MM.1S (cell line): ENCODE measurements at places on chromosomes 1 and 21.

DNA sequence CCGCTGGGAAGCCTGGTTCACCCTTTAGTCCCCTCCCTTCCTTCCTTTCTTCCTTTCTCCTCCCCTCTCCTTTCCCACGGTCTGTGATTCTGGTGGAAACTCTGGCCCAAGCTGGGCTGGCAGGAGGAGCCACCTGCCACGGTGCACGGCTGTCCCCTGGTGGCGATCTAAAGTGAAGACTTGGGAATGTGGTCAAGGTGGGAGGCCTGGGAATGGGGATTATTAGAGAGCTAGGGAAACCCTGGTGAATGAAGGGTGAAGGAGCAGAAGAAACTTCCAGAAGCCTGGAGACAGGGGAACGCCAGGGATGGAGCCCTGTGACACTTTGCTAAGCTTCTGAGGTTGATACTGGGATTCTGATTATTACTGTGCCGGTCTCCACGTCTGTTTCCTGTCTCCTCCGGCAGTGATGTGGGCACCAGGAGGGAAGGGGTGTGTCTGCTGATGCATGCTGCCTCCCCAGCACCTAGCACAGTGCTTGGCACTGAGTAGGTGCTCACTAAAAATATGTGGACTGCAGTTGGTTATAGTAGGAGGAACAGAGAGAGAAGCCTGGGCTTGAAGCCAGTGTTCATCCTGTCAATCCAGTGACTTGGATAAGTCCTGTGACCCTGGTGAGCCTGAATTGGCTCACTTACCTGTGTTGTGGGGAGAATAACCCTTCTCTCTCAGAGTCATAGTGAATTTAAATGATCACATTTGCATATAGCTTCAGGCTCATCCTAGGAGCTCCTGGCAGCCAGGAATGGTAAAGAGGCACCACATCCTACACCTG, 71.2 kb upstream of the NBPF3 start:
- DNase-seq: peak; percentile 50

GRCh38 chr1:81231729-81232038, 569.0 kb upstream of the ADGRL2 start:
- DNase-seq: no peak

- no peak for DNase-seq
Measured at GRCh38 chr1:211633524-211633846, 41.9 kb downstream of the NEK2 start.

GRCh38 chr1:15261155-15262002, 14.4 kb downstream of the FHAD1 start:
- DNase-seq: peak; percentile 30

GRCh38 chr1:109714661-109715372, 2.8 kb downstream of the GSTM5 start:
- DNase-seq: no peak

DNA sequence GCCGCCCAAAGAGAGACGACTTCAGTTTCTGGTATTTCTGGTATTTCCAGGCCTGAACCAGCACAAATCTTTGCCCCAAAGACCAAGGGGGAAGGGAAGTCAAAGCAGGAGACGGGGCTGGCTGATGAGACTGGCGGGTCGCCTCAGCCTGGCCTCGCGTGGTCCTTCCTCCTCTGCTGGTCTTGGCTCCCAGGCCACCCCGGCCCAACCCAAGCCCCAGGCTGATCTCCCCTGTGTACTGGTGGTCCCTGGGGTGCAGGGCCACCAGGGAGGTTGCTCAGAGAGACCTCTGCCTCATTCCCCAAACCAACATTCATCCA, 19.9 kb downstream of the WNT4 start:
- no peak for DNase-seq

DNA sequence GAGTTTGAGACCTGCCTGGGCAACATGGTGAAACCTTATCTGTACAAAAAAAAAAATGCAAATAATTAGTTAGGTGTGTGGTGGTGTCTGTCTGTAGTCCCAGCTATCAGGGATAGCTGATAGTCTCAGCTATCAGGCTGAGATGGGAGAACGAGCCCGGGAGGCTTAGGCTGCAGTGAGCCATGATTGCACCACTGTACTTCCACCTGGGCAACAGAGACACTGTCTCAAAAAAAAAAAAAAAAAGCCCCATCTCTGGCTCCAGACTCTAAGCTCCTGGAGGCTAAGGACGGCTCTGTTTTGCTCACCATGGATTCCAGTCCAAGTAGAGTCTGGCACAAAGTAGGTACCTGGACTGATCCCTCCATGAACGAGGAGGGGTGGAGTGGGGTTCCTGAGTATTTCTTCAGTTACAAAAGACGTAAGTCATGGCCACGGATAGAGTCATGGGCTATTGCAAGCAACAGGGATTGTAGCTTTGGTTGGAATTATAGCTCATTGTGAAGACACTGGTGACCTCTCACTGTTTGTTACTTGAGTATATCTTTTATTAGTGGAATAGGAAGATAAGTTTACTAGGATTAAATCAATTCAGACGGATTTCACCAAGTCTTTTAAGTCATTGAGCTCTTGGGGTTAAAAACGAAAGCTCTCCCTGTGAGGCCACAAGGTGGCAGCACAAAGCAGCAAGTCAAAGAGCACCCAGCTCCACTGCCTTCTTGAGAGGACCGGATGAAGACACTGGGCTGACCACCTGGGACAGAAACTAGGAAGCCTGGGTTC, 35.6 kb upstream of the TMEM61 start:
- peak; percentile 77 for DNase-seq

DNA sequence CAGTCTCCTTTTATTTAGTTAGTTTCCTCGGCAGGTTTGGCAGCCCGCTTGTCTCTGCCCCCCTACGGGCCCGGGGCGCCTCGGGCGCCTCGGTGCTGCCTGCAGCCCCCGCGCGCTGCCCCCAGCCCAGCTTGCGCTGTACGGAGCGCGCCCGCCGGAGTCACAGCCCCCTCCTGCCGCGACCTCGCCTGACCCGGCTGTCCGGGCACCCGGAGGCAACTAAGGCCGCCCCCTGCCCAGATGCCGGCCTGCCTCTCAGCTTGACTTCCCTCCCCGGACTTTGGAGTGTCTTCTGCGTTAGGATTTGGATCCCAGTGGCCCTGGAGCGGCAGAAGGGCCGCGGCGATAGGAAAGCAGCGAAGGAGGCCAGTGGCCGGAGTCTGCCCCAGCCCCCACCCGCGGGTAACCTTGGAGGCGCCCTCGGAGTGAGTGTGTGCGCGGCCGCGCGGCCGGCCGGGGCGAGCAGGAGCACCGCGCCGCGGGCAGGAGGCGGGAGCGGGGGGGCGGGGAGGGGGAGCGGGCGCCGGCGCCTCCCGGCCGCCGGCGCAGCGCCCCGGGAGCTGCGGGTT, 7.6 kb downstream of the CDKN2C start:
- peak; percentile 30 for DNase-seq

GRCh38 chr1:58764294-58764978, 19.4 kb downstream of the JUN start:
- no peak for DNase-seq

GRCh38 chr1:55235722-55236121, 20.6 kb upstream of the USP24 start:
- DNase-seq: peak; percentile 58

GRCh38 chr1:112506306-112506705, 2.5 kb upstream of the WNT2B start:
- DNase-seq: no peak

GRCh38 chr1:45554198-45554597, 3.6 kb downstream of the AKR1A1 start:
- DNase-seq: no peak

DNA sequence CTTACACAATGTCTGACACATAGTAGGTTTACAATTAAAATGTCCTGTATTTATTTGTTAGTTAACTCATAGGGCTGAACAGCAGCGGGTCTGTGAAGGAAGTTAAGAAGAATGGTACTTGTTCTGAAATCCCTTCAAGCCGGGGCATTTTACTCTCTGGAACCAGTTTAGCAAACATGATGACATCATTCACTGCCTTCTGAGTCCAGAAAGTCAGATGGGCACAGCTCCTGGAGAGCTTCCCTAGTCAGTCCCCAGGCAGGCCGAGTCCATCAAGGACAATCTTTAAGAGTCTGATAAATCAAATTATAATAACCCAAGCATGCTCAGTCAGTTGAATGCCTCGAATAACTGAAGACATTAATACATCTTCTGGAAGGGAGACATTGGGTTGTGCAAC, 125.4 kb upstream of the DAB1 start:
- no peak for DNase-seq

DNA sequence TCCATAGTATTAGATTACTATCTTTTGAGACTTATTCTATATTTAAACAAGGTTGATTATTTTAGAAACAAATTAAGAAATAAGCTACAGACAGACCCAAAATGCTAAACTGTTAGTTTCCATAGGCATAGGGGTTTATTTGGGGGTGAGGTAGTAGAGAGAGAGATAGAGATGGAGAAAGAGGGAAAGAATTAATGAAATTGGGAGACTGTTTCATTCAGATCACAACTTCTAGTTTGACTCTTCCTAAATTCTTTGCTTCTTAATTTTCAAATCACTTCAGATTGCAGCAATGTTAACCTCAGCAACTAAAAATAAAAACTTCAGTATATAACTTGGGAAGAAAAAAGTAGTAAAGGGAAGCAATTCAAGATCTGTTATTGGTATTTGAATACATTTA, 3.4 kb downstream of the JUN start:
- no peak for DNase-seq

GRCh38 chr1:70142075-70142474, 63.3 kb downstream of the LRRC40 start:
- no peak for DNase-seq

- no peak for DNase-seq
Measured at GRCh38 chr1:247198781-247199180, 27.0 kb upstream of the ZNF124 start.

GRCh38 chr1:34590211-34590623, 164.6 kb upstream of the GJB5 start:
- DNase-seq: no peak

DNA sequence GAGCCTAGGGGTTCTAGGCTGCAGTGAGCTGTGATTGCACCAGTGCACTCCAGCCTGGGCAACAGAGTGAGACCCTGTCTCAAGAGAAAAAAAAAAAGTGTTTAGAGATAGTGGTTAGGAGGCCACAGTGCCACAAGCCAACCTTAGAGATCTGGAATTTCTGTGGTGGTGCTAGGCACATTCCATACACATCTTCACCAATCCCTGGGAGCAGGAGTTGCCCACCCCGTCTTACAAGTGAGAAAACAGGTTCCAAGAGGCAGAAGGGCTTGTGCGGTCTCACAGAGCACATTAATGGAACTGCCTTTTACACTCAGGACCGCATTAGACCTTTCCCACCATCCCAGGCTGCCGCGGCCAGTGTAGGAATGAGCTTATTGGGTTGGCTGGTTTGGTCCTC, 93.2 kb downstream of the EPHB2 start:
- DNase-seq: no peak
